ENCODE measurements at places on chromosomes 13 and 19. TPM values are rescaled to one million over a fixed set of nuclear protein-coding genes. Genes with fewer than 3 reads are reported as not detected.

The ZNF230 gene
- total RNA-seq: 5.6 TPM

The ZNF649 gene
- 17.2 TPM for total RNA-seq

The TRPC4 gene
- 6.5 TPM for total RNA-seq

The DAND5 gene
- 0.69 TPM for total RNA-seq

The RFPL4A gene
- total RNA-seq: not detected

The CEACAM19 gene
- total RNA-seq: 3.7 TPM

The KIR3DL1 gene
- not detected for total RNA-seq

The CACNG8 gene
- total RNA-seq: 12.9 TPM

DNA sequence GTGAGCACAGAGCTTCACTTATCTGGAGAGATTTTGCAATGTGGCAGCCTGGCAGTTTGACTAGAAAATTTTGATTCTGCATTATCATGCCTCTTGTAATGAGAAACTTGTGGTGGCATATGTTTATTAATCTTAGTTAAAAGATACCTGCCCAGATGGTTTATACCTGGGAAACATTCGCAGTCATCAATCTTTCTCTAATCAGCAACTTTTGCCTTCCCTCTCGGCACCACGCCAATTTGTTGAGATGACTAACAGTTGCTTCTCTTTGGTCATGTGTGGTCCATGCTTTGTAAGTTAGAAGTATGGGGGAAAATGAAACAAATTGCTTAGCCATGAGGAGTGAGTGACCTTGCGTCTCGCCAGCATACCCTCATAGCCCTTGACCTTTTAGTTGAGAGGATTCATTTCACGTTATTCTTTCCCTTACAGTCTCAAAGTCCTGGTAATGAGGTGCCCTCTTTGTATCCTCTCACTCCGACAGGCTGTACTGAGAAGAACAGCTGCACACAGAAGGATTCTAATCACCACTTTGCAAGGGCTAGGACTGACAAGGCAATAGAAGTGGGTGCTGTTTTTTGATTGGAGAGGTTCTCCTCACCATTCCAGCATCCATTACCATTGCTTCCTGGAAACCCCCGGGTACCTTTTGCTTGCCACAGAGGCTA is 201.4 kb downstream of the OXGR1 start:
- H3K27ac ChIP-seq: no peak overlapping the region
- no peak for DNase-seq
- H3K36me3 ChIP-seq: no peaks in the 10 kb centered on the region
- H3K4me3 ChIP-seq: no peak overlapping the region
- H3K27me3 ChIP-seq: no peaks in the 10 kb centered on the region
- peaks cover 4% of the 10 kb centered on the region for H3K4me1 ChIP-seq

- peak; percentile 5 for DNase-seq
- no peaks in the 10 kb centered on the region for H3K36me3 ChIP-seq
- H3K4me1 ChIP-seq: no peaks in the 10 kb centered on the region
These were observed 128.7 kb downstream of the TSHZ3 start for GRCh38 chr19:31220540-31220939.

GRCh38 chr13:106382534-106382933 is 152.9 kb downstream of the EFNB2 start:
- peaks cover 4% of the 10 kb centered on the region for H3K27me3 ChIP-seq
- peaks cover 9% of the 10 kb centered on the region for H3K4me1 ChIP-seq
- no peak overlapping the region for H3K4me3 ChIP-seq
- H3K36me3 ChIP-seq: no peaks in the 10 kb centered on the region
- no peak for DNase-seq

- no peak overlapping the region for H3K27ac ChIP-seq
- no peak overlapping the region for H3K4me3 ChIP-seq
- no peaks in the 10 kb centered on the region for H3K27me3 ChIP-seq
- DNase-seq: no peak
These were observed 126.7 kb downstream of the MAB21L1 start for GRCh38 chr13:35349673-35350278.

DNA sequence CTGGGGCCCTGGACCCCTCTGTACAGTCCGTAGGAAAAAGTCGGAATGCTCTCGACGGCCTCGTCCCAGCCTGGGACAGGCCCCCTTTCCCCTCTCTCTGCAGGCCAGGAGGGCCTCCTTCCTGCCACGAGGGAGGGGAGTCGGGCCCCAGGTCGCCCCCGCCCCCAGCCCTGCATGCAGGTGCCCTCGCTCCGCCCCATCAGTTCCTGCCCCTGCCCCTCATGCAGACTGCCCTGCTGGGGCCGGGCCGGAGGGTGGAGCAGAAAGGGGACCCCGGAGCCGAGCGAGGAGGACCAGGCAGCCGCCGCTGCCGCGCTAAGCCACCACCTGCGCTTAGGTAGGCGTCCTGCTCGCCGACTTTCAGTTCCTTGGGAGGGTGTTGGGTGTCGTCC is 7.3 kb downstream of the LYL1 start:
- peaks cover 18% of the 10 kb centered on the region for H3K4me1 ChIP-seq
- peaks cover 10% of the 10 kb centered on the region for H3K27me3 ChIP-seq
- H3K4me3 ChIP-seq: peak overlapping the region; percentile 86
- no peak for DNase-seq
- H3K36me3 ChIP-seq: peaks cover 9% of the 10 kb centered on the region

DNA sequence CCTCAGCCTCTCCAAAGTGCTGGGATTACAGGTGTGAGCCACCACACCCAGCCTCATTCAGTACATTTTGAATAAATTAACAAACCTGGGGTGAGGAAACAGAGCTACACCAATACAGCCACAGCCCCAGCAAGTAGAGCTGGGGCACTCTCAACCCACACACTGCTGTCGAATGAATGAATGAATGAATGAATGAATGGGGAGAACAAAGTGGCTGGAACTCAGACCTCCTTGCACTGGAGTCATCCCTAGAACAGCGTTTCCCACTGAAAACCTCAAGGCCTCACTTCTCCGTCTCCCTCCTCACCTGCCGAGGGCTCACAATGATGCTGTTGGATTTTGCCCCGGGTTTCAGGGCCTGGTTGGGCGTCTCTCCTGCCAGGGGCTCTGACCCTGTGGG is 2.8 kb downstream of the ERCC1 start:
- H3K4me1 ChIP-seq: peaks cover 19% of the 10 kb centered on the region
- H3K4me3 ChIP-seq: no peak overlapping the region
- H3K27me3 ChIP-seq: peaks cover 13% of the 10 kb centered on the region
- peaks cover 6% of the 10 kb centered on the region for H3K36me3 ChIP-seq
- DNase-seq: no peak
- peak overlapping the region; percentile 48 for H3K27ac ChIP-seq

DNA sequence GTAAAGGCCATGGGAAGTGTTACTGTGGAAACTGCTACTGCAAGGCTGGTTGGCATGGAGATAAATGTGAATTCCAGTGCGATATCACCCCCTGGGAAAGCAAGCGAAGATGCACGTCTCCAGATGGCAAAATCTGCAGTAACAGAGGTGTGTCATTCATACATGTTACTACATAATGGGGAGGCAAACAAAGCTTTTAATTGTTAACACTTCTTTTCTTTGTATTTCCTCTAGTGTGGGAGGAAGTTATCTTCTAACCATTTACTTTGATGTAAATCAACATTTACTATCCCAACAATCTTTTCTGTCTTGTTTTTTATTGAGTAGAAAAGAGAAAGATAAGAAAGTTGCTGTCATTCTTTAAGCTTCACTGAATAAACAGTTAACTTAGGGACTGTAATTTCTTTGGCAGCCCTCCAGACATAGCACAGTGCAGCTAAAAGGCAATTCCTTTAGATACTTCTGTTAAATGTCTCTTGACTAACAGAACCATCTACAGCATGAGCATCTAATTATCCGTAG is 126.9 kb downstream of the ITGBL1 start:
- no peak overlapping the region for H3K27ac ChIP-seq
- no peak for DNase-seq
- H3K4me1 ChIP-seq: no peaks in the 10 kb centered on the region
- no peak overlapping the region for H3K4me3 ChIP-seq
- no peaks in the 10 kb centered on the region for H3K36me3 ChIP-seq
- peaks cover 2% of the 10 kb centered on the region for H3K27me3 ChIP-seq

- H3K27ac ChIP-seq: no peak overlapping the region
- no peak overlapping the region for H3K4me3 ChIP-seq
- no peaks in the 10 kb centered on the region for H3K4me1 ChIP-seq
- peaks cover 22% of the 10 kb centered on the region for H3K36me3 ChIP-seq
- no peaks in the 10 kb centered on the region for H3K27me3 ChIP-seq
These were observed 19.0 kb downstream of the FNDC3A start for GRCh38 chr13:48994706-48995105.

GRCh38 chr19:48770266-48770665 is 14.9 kb downstream of the FGF21 start:
- no peaks in the 10 kb centered on the region for H3K36me3 ChIP-seq
- H3K27me3 ChIP-seq: peaks cover 7% of the 10 kb centered on the region
- no peak overlapping the region for H3K27ac ChIP-seq

DNA sequence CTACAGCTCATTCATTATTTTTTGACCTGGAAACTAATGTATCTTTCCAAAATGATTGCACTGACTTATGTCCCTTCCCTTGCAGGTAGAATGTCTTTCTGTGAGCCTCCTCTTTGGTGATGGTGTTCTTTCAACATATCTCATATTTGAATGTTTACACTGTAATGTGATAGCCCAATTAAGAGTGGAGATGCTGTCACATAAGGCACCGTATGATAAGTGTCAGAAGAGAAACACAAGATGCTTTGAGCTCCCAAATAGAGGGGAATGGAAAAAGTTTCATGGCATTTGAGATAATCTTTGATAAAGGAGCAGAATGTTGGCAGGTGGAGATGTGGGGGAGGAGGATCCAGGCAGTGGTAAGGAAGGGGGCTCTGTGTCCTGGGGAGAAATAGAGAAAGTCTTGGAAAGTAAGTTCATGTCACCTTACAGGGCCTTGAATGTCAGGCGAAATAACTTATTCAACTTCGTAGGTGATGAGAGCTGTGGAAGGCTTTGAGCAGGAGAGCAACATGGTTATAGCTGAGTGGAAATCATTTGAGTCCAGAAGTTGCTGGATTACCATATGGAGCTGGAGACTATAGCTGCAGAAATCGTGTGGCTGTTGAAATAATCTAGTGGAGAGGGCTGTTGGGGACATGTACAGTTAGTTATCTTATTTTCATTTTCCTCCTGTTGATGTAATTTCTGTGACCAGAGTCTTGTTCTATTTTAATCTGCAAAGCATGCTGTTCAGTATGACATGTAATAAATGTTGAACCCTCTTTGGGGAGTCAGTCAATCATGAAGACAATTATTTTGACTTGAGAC is 10.3 kb upstream of the RNF113B start:
- DNase-seq: no peak
- no peaks in the 10 kb centered on the region for H3K27me3 ChIP-seq
- H3K4me3 ChIP-seq: no peak overlapping the region
- no peak overlapping the region for H3K27ac ChIP-seq
- H3K36me3 ChIP-seq: peaks cover 5% of the 10 kb centered on the region

GRCh38 chr13:20519875-20520274 is 5.8 kb downstream of the CRYL1 start:
- no peak overlapping the region for H3K27ac ChIP-seq
- H3K4me3 ChIP-seq: no peak overlapping the region
- no peak for DNase-seq
- H3K27me3 ChIP-seq: peaks cover 10% of the 10 kb centered on the region

DNA sequence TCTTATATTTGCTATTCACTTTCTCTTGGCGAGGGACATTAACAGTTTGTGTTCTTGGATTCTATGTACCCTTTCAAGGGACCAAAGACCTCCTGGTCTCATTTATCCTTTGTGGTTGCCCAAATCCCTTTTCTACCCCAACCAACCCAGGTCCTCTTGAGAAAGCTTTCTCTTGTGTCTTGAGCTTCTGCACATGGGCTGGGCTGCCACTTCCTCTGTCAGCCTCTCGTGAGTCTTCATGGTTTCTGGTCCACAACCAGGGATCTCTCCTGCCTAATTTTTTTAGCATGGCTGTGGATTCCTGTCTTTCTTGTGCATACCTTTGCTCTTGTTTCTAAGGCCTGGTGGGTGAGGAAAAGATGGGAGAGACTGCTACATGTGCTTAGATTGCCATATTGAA is 14.9 kb downstream of the TIMM13 start:
- H3K4me1 ChIP-seq: peaks cover 3% of the 10 kb centered on the region
- no peaks in the 10 kb centered on the region for H3K36me3 ChIP-seq
- H3K4me3 ChIP-seq: no peak overlapping the region
- peaks cover 9% of the 10 kb centered on the region for H3K27me3 ChIP-seq

Data from endothelial cell (in vitro differentiated cells).